ENCODE measurements at places on chromosomes 5 and 9.
A peak's percentile ranks its signal among the peaks of the same experiment; 100 is the strongest.

DNA sequence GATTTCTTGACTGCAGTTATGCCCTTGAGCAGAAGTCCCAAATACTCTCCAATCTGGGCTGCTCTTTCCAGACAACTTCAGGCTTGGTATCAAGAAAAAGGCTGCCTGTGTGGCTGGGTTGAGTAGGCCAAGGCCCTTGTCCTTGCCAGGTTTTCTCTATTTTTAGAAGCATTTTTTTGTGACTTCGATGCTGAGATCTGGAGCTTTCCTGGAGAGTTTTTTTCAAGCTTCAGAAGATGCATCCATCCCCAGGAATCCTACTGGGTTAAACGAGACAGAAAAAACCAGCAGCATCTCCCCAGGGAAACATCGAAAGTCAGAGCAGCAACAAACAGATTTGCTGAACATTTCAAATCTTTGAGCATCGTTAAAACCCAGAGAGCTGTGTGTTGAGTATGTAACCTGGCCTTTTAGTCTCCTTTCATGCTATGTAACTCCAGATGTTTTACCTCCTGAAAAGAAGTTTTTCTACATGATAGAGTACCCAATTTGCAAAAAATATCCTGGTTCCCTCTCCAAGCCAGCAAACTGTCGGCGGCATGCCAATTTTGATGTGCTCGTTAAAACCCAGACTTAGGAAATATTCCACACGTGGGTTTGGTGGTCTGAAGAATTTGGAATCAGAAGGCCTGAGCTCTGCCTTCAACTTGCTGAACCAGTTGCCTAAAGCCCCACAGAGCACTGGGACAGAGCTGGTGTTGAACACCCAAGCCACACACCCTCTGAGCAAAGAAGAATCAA is 98.1 kb upstream of the ALDH1B1 start:
- no peak for DNase-seq

DNA sequence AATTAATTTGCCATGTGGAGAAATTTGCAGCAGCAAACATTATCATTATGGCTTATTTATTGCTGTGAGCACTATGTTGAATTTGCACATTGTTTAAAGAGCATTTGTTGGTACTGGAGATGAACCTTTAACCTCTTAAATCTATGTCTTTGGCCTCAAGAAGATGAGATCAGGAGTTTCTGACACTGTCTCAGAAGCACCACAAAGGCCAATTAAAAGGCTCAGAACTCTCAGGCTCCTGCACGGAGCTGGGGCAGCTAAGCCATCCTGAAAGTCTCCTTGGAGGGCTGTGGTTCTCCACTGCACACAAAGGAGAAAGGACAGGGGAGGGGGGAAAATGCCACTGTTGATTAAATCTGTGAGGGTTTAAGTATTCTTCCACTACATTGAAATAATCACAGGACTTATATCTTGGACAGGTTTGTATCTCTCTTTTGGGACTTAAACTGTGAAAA is 33.1 kb downstream of the ZNF366 start:
- no peak for DNase-seq

DNA sequence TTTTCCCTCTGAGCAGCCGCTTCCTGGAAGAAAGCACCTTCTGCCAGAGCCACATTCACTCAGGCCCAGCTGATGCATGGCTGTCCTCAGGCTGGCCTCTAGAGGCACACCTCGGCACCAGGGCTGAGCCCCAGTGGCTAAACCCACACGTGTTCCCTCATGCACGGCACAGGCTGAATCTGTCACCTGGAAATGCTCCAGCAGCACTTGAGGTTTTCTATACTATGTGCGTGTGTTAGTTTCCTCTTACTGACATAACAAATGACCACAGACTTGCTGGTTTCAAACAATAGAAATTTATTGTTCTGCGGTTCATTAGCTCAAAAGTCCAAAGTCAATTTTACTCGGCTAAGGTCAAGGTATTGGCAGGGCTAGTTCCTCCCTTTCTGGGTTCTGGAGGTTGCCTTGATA is 141.4 kb downstream of the LRRC70 start:
- DNase-seq: peak; percentile 31

GRCh38 chr5:177553671-177554429 is 513 bp downstream of the FAM193B start:
- no peak for DNase-seq

DNA sequence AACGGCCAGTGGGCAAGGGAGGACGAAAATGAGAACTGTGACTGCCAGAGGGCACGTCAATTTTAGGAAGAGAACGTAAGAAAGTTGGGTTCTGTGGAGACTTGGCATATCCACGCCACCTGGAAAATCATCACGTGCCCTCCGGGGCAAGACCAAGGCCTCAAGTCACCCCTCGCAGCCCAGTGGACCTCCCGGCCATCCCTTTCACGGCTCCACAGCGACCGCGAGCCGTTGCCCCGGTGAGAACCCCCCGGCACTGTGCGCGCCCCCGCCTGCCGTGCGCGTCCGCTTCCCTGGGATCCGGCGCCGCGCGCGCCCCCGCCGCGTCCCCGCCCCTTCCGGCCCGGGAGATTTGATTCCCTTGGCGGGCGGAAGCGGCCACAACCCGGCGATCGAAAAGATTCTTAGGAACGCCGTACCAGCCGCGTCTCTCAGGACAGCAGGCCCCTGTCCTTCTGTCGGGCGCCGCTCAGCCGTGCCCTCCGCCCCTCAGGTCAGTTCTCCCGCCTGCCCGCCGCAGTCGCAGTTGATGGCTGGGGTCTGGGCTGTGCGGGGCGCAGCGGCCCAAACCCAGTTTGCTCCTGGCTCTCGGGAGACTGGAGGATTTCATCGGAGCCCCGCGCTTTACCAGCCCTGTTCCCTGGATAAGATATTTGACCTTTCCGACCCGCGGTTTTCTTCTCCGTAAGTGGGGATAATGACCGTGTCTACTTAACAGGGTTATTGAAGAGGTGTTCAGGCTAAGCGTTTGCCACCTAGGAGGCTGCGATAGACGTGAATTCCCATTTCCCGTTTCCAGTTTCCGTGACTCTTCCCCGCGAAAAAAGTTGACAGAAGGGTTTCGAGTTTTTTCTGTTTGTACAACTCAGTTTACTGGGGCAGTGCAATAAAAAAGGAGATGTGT is at the start of gene MELK:
MELK (plus strand) TSS at position 381 of the 904 bp plus-strand sequence. CDS start 8,787 bp downstream, outside the sequence.
- peak; percentile 48 for DNase-seq

DNA sequence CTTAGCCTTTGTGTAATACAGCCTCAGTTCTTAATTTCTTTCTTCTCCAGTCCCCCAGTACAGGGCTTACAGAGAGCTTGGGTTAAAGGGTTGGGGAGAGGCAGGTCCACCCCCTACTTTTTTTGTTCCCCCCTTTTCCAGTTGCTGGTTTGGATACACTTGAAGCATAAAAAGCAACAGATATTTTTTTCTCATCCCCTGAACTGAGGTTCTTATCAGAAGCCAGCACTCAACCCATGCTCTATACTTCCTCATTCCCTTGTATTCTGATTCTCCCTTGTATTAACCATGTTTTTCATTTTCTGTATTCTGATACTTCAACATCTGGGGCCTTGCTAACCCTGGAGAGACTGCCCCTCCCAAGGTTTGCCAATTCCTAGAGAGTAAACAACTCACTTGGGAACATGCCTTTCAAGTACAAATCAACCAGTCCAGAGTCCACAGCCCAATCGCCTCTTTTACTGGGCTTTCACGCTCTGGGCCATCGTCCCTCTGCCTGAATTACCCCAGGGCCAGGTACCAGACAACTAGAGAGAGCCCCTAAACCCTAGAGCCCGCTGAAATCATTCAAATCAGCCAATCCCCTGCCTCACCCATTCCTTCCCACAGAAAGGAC is 333.4 kb upstream of the PUM3 start:
- DNase-seq: no peak

DNA sequence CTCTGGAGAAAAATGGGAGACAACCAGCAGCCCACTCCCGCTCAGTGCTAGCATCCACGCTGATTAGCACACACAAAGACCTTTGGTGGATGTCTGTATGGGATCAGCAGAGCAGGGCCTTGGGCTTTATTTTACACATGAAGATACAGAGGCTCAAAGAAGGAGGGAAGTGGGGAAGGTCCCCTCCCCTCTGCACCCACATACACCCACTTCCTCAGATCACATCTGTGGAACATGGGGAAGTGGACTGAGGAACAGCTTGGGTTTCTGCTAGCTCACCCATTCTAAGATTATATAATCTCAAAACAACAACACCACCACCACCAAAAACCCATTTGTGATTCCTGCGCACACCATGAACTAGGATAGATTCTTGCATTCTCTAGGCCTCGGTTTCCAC is 14.0 kb downstream of the GGTA1 start:
- no peak for DNase-seq

DNA sequence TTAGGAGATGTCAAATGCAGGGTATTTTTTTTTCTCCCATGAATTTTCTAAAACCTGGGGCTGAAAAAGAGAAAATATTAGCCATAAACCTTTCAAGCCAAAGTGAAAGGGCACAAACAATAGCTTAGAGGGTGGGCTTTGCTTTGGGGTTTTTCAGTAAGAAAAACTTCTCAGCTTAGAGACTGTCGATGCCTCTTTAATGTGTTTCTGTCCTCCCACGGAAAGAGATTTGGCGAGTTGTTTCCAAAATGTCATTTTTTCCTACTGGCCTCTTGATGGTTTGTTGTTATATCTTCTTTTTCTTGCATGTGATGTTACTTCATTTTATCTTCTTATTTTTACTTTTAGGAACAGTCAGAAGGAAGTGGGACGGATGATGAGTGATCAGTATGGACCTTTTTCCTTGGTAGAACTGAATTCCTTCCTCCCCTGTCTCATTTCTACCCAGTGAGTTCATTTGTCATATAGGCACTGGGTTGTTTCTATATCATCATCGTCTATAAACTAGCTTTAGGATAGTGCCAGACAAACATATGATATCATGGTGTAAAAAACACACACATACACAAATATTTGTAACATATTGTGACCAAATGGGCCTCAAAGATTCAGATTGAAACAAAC is 177.3 kb downstream of the SMARCA2 start:
- DNase-seq: no peak

- DNase-seq: no peak
Observed at GRCh38 chr5:60522292-60522905, 177.6 kb downstream of the DEPDC1B start.

- no peak for DNase-seq
Observed at GRCh38 chr5:135971701-135972100, 16.9 kb upstream of the LECT2 start.

- no peak for DNase-seq
Observed at GRCh38 chr5:111675201-111675934, 81.6 kb downstream of the NREP start.
